ENCODE measurements at places on chromosomes 7 and 10.

GRCh38 chr10:4557469-4557868 lies 268.5 kb upstream of the AKR1E2 start:
- no peak for DNase-seq

DNA sequence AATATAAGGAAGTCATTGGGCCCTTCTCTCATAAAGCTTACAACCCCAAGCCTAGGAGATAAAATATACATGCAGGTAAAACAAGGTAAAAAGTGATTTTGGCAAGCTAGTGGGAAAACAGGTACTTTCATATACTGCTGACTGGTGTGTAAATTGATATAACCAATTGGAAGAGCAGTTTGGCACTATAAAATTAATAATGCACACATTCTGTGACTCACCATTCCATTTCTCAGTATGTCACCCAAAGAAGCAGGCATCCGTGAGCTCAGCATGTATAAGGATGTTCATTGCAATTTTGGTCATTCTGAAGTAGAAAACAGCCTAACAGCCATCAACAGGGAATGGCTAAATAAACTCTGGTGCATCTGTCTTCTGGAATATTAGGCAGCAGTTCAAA lies 2.9 kb downstream of the MACROH2A2 start:
- no peak for DNase-seq

DNA sequence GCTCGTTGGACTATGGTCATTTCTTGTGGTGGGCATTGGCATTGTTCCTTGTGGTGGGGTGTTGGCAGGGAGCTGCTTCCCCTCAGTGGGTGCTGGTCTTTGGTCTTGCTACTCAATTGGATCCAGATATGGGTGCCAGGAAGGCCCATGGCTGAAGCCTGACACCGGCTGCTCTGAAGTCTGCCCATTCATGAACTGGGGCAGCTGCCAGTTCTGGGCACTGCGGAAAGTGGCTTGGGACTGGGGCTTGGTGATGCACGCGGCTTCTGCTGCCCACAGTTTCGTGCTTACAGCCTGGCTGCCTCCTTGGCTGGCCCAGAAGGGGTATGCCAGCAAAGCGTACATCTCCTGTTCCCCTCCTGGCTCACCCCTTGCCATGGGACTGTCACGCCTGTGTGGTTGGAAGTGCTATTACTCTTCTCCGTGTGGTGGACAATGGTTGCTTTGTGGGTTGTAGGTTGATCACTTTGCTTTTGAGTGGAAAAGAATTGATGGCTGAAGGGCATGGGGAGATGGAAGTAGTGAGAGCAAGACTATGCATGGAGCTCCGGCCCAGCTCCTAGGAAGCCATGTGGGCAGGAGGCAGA lies 54.7 kb downstream of the ADAMTS14 start:
- DNase-seq: no peak

- no peak for DNase-seq
Measured at GRCh38 chr7:63071396-63071795, 927.3 kb upstream of the ZNF722 start.

- DNase-seq: no peak
Measured at GRCh38 chr10:80132299-80133139, at the start of gene PLAC9. Gene PLAC9, plus strand, starts transcription at chr10:80132730. Its CDS starts 33 bp downstream, at chr10:80132763.

DNA sequence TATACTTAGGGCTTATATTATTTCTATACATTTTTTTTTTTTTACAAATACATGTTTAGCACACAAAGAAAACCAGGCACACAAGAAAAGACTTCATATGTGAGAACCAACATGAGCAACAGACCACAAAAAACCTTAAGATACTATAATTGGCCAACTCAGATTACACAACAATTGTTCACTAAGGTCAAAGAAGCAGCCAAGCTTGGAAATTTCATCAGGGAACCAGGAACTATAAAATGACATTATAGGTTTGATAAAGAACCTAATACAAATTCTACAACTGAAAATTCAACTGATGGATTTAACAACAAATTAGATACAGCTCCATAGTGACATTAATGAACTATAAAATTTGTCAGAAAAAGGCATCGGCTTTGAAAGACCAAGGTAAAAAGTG lies 4.4 kb upstream of the LUC7L2 start:
- no peak for DNase-seq

DNA sequence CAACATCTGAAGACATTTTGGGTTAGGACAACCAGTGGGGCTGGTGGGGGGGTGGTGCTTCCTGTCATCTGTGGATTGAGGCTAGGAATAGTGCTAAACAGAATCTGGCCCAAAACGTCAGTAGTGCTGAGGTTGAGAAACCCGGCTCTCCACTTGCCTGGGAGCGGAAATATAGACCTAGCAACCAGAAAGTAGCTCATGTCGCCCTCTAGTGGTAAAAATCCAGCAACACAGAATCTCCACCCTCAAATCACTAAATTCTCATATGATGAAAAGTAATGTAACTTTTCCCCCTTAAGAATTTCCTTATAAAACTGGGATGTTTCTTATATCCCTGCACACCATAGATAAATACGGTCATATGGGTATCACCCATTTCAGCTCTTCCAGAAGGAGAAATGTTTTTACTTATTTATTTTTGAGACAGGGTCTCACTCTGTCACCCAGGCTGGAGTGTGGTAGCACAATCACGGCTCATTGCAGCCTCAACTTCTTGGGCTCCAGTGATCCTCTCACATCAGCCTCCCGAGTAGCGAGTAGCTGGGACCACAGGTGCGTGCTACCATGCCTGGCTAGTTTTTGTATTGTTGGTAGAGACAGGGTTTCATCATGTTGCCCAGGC lies 34.4 kb downstream of the ZC3HAV1 start:
- DNase-seq: peak; percentile 76

DNA sequence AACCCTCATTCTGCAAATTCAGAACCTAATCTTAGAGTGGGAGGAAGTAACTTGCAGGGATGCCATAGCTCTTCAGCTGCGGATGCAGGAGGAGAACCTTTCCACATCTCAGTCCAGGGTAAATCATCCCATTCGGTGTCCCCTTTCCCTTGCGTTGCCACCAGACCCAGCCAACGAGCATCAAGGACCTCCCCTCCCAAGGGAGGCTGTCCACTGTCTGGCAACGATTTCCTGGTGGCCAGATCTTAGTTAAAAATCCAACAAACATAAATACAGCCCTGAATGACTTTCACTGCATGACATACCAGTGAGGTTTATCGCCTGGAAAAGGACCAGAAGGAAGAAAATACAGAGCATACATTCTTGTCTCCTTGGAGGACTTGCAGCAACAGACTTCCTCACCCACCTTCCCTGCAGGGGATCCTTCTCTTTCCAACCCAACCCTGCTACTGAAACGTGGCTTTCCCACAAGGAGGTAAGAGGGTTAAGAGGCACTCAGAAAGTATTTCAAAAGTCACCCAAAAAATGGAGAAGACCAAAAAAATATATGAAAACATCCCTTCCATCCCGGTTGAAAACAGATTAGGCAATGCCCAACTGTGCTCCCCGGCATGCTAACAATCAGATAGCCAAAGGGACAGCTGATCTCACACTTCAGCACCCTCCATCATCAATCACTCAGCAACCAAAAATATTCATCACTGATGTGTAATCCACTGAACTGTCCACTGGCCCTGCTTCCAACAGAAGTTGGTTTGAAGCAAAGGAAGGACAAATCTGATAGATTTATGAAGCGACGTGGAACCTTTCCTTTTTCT lies 206.6 kb downstream of the TNS3 start:
- DNase-seq: no peak

GRCh38 chr7:48091506-48092433 lies 2.7 kb downstream of the UPP1 start:
- no peak for DNase-seq

DNA sequence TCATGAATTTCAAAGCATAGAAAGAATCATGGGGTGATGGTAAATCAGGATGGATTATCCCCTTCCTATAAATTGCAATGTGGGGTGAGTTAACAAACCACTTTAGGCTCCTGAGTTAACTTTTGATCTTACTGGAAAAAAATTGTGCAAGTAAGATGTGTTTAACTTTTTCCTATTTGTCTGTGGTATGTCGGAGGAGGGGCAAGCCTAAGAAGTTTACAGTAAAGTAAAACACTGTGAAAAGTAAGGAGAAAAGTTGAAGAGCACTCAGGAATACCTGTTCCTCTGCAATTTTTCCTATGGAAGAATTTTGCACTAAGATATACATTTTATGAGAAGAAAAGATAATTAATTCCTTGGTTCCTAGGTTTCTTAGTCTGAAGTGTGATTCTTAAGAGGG lies 44.4 kb downstream of the IFIT5 start:
- no peak for DNase-seq

DNA sequence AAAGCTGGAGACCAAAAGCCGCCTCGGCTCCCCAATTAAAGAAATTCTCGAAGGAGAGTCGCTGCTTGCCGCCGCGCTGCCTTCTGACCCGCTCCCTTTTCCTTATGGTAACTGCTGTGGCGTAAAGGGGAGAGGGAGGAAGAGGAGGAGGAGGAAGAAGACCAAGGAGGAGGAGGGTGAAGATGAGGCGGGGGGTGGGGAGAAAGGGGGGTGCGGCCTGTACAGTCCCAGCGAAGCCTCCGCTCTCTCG lies 388 bp downstream of the CNOT4 start:
- peak; percentile 75 for DNase-seq

GRCh38 chr10:93777092-93777491 lies 19.4 kb downstream of the LGI1 start:
- no peak for DNase-seq

DNA sequence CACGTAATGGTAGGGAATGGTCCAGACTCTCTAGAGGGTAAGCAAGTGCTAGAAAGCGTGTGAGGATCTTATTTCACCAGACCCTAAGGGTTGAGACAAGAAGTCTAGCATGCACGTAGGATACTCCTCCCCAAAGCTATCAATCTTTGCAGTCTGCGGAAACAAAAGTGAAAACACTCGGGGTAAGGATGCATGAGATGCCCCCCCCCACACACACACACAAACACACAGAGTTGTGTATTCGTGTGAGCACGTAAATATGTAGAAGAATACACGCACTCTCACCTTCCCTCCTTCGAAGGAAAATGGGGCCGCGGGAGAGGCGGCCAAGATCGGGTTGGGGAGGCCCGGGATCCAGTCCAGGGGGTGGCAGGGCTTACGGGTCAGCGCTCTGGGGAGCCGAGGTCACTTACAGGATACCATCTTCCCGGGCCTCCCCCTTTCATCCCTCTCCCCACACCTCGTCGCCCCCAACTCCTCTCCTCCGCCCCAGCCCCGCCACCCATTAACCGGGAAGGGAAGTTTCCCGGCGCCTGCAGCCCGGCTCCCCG lies 455 bp downstream of the CUL2 start:
- no peak for DNase-seq

GRCh38 chr10:14742815-14743214 lies 31.9 kb downstream of the FAM107B start:
- no peak for DNase-seq

Measured in HT1080 (cell line).